HepG2 (cell line): ENCODE measurements at places on chromosomes 11 and 22. TPM values are rescaled to one million over a fixed set of nuclear protein-coding genes. Genes with fewer than 3 reads are reported as not detected.

GRCh38 chr11:30861531-30861930 is 275.4 kb upstream of the MPPED2 start:
- no peaks in the 10 kb centered on the region for H3K36me3 ChIP-seq
- no peak overlapping the region for H3K4me3 ChIP-seq
- H3K4me1 ChIP-seq = no peaks in the 10 kb centered on the region
- no peak for DNase-seq
- H3K27ac ChIP-seq = no peak overlapping the region
- H3K27me3 ChIP-seq = no peaks in the 10 kb centered on the region

DNA sequence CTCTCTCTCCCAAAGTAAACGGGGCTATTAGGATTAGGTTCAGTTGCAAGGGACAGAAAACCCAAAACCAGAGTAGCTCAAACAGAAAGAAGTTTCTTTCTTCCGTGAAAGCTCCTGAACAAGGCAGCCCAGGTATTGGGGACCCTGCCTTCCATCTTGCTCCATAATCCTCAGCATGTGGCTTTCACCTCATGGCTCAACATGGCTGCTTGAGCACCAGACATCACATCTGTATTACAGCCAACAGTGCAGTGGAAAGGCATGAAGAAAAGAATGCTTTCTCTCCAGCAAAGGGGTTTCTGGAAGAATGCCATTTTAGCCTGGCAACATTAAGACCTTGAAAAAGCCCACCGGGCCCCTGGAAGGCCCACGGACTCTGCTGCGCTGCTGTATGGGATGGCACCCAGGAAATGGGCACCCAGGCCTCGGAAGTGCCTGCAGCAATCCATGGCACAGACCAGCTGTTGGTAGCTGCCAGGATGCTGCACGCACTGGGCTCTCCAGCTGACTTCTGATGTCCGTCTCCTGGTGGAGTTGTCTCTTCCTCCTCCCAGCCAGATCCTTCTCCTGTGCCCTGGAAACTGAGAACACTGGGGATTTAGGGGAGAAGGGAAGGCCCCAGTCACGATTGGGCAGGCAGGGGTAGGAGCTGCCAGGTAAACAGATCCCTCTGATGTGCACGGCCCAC is 22.6 kb downstream of the PDGFB start:
- H3K36me3 ChIP-seq = peaks cover 24% of the 10 kb centered on the region; the same call in 2 of the 3 replicates
- no peak for DNase-seq
- H3K27ac ChIP-seq = no peak overlapping the region
- H3K27me3 ChIP-seq = no peaks in the 10 kb centered on the region

DNA sequence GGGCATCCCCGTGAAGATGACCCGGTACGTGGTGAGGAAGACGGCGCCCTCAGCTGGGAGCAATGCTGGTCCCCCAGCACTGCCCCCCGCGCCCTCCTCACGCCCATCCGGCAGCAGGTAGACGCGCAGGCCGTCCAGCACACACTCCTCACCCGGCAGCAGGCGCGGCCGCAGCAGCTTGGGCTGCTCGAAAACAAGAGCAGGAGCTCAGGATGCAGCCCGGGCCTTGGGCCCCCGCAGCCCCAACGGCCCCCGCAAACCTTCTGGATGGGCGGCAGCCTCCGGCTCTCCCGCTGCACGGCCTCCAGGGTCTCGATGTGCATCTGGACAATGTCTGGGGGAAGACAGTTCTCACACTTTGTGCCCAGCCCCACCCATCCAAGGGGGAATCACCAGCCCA is 13.3 kb downstream of the SBF1 start:
- no peak for DNase-seq
- H3K4me1 ChIP-seq = no peaks in the 10 kb centered on the region
- no peaks in the 10 kb centered on the region for H3K27me3 ChIP-seq
- H3K27ac ChIP-seq = no peak overlapping the region
- peaks cover 33% of the 10 kb centered on the region for H3K36me3 ChIP-seq

The RHOD gene
- 0.98 and 1.7 TPM in 2 replicates for polyA plus RNA-seq

- no peaks in the 10 kb centered on the region for H3K36me3 ChIP-seq
- peak; percentile 61 for DNase-seq
- no peaks in the 10 kb centered on the region for H3K4me1 ChIP-seq
- H3K27ac ChIP-seq = no peak overlapping the region
Measured at GRCh38 chr11:19557720-19558140, 154.9 kb upstream of the NAV2 start.

DNA sequence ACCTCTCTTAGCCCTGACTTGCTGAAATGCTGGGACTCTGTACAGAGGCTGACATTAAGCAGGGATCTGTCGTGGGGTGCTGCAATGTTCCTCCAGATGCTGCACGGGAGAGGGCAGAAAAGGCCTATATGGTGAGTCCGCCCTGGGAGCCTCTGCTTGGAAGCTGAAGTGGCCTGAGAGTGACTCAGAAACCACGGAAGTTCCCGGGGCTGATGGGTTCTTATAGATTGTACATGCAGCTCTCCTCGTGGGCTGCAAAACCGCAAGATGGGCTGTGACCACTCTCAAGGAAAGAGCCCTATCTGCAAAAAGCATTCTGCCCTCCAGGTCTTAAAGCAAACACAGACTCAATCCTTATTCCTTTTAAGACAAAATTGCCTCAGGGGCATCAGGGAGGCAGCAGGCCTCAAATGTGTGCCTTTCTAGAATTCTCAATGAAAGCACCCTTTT is 5.8 kb upstream of the SLC43A3 start:
- peaks cover 2% of the 10 kb centered on the region; the same call in 1 of the 2 replicates for H3K27me3 ChIP-seq
- no peaks in the 10 kb centered on the region for H3K36me3 ChIP-seq
- H3K27ac ChIP-seq = no peak overlapping the region
- no peak for DNase-seq
- H3K4me1 ChIP-seq = peaks cover 61% of the 10 kb centered on the region
- H3K4me3 ChIP-seq = no peak overlapping the region

The DDI1 gene
- polyA plus RNA-seq = not detected in 2 replicates

- H3K27ac ChIP-seq = no peak overlapping the region
- peaks cover 11% of the 10 kb centered on the region for H3K4me1 ChIP-seq
- H3K36me3 ChIP-seq = peaks cover 47% of the 10 kb centered on the region
Measured at GRCh38 chr22:35322893-35323292, 23.2 kb downstream of the TOM1 start.

The GAL3ST3 gene
- polyA plus RNA-seq = not detected in 2 replicates

- peak overlapping the region; percentile 92 for H3K4me3 ChIP-seq
- H3K27ac ChIP-seq = peak overlapping the region; percentile 93
- peak; percentile 81 for DNase-seq
- H3K27me3 ChIP-seq = no peaks in the 10 kb centered on the region
- H3K36me3 ChIP-seq = peaks cover 2% of the 10 kb centered on the region
- H3K4me1 ChIP-seq = peaks cover 68% of the 10 kb centered on the region
Measured at GRCh38 chr11:559712-560304, 730 bp downstream of the LMNTD2 start.

GRCh38 chr22:37632174-37633088 is 7.0 kb upstream of the SH3BP1 start:
- H3K36me3 ChIP-seq = no peaks in the 10 kb centered on the region; the same call in 1 of the 2 replicates
- peak overlapping the region; percentile 84 for H3K27ac ChIP-seq
- H3K4me3 ChIP-seq = peak overlapping the region; percentile 69; the same call in 1 of the 2 replicates
- DNase-seq = no peak

DNA sequence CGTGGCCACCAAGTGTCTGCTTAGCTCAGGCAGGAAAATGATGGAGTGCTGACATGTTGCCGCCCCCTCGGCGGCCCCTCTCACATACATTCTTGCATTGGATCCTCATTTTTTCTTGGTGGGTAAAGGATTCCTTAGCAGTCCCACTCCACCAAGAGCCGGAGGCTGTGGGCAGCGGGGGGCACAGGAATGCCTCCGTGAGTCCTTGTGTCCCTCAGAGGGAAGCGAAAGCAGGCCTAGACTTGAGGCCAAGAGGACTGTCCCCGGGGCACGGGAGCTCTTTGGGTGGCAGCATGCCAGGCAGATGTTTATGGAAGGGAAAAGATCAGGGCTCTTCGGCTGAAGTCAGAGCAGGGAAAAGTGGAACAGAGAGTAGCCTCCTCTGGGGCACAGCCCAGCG is 21.6 kb downstream of the LRFN4 start:
- no peaks in the 10 kb centered on the region for H3K27me3 ChIP-seq
- peaks cover 22% of the 10 kb centered on the region for H3K4me1 ChIP-seq
- DNase-seq = no peak
- no peak overlapping the region for H3K27ac ChIP-seq
- no peak overlapping the region for H3K4me3 ChIP-seq
